Activated CD4-positive, alpha-beta memory T cell treated with anti-CD3 and anti-CD28 coated beads, Interleukin-2, amount 10 ng/mL, durations not matched to agents 7 days and 5 days (primary cell): ENCODE measurements at places on chromosomes 6 and 20. TPM values are rescaled to one million over a fixed set of nuclear protein-coding genes. Genes with fewer than 3 reads are reported as not detected.

- H3K27me3 ChIP-seq, result no peaks in the 10 kb centered on the region
- DNase-seq, result no peak
- peak overlapping the region; percentile 64 for H3K27ac ChIP-seq
- peaks cover 62% of the 10 kb centered on the region for H3K36me3 ChIP-seq
Observed at GRCh38 chr20:44888226-44889103, 3.0 kb downstream of the YWHAB start.

DNA sequence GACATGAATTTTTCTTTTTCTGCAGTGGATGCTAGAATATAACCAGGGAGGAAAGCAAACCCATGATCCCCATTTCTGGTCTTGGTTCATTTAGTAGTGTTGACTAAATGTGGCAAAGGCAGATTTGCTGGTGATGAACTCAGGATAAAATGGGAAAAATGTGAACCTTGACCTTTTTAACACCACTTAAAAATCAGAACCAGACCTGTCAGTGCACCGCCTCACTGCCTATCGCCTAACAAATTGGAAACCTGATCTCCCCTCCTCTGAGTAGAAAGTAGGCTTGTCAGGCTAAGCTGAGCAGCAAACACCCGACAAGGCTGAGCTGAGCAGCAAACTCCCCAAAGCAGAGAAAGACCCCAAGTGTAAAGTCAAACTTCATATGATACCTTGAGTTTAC lies 254.8 kb downstream of the FOXC1 start:
- no peaks in the 10 kb centered on the region for H3K27me3 ChIP-seq
- H3K4me1 ChIP-seq, result no peaks in the 10 kb centered on the region
- DNase-seq, result no peak
- no peak overlapping the region for H3K4me3 ChIP-seq

The SLC32A1 gene
- not detected for total RNA-seq

DNA sequence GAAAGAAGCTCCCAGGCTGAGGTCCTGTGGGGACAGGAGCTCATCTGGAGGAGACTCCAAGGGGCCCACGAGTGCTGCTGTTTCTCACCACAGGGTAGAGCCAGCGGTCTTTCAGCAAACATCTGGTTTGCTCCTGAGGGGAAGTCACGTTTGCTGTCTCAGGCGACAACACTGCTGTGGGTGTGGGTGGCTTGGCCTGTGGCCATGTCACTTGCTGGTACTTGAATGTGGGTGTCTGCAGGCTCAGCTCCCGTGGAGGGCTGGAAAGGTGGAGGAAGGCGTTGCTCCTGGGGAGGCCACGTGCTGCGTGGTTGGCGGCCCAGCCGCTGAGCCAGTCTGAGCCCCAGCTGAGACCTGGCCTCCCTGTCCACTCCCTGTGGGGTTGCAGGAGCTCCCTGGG lies 52.8 kb upstream of the MPC1 start:
- no peaks in the 10 kb centered on the region for H3K36me3 ChIP-seq
- H3K4me1 ChIP-seq, result peaks cover 16% of the 10 kb centered on the region
- H3K4me3 ChIP-seq, result no peak overlapping the region

DNA sequence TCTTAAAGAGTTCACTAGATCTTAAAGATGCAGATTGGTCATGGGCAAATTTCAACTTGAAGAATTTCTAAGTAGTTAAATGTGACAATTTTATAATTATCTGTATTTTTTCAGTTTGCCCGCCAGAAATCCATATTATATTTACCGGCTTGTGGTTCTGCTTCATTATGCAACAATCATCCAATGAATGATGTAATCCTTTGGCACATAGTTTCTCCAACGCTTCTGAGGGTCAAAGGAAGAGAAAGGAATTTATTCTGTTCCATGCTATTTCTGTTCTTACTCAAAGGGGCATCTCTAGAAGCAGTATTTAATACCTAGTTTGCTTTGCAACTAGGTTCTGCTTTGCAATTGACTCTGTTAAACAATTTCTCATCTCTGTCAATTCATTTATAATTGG lies 359.3 kb upstream of the PLCB4 start:
- no peak for DNase-seq
- no peaks in the 10 kb centered on the region for H3K4me1 ChIP-seq
- no peak overlapping the region for H3K4me3 ChIP-seq
- H3K36me3 ChIP-seq, result no peaks in the 10 kb centered on the region
- no peak overlapping the region for H3K27ac ChIP-seq

- no peak overlapping the region for H3K4me3 ChIP-seq
- H3K27ac ChIP-seq, result no peak overlapping the region
- no peaks in the 10 kb centered on the region for H3K36me3 ChIP-seq
Observed at GRCh38 chr6:129370268-129370916, 339.6 kb downstream of the ARHGAP18 start.

DNA sequence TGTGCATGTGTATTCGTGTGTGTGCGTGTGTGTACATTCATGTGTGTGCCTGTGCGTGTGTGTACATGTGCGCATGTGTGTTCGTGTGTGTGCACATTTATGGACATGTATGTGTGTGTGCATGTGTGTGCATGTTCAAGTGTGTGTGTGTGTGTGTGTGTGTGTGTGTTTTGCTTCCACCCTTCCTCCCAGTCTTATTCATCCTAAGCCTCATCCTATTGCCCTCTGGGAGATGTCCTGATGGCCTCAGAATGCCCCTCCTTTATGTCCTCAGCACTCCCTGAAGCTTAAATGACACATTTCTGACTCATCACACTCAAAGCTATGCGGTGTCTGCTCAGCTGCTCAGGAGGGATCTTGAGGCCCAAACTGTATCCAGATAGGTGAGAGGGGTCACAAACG lies 76.6 kb upstream of the CCDC167 start:
- H3K27me3 ChIP-seq, result peaks cover 1% of the 10 kb centered on the region
- H3K27ac ChIP-seq, result no peak overlapping the region
- no peaks in the 10 kb centered on the region for H3K4me1 ChIP-seq

- H3K4me3 ChIP-seq, result no peak overlapping the region
- peaks cover 18% of the 10 kb centered on the region for H3K4me1 ChIP-seq
- no peak overlapping the region for H3K27ac ChIP-seq
- no peaks in the 10 kb centered on the region for H3K27me3 ChIP-seq
- DNase-seq, result no peak
Observed at GRCh38 chr6:117684749-117685148, 9.5 kb downstream of the NUS1 start.
